RWPE2 (cell line): ENCODE measurements at places on chromosomes 6 and 20.
A peak's percentile ranks its signal among the peaks of the same experiment; 100 is the strongest.

- no peaks in the 10 kb centered on the region for H3K27me3 ChIP-seq
- H3K27ac ChIP-seq, result no peak overlapping the region
- no peaks in the 10 kb centered on the region for H3K4me1 ChIP-seq
- H3K4me3 ChIP-seq, result no peak overlapping the region
- H3K36me3 ChIP-seq, result no peaks in the 10 kb centered on the region
Measured at GRCh38 chr6:16594849-16595248, 166.4 kb downstream of the ATXN1 start.

GRCh38 chr6:165692106-165692653 lies 29.1 kb upstream of the PDE10A start:
- H3K4me1 ChIP-seq, result no peaks in the 10 kb centered on the region
- DNase-seq, result no peak
- no peaks in the 10 kb centered on the region for H3K36me3 ChIP-seq
- H3K27me3 ChIP-seq, result no peaks in the 10 kb centered on the region
- no peak overlapping the region for H3K4me3 ChIP-seq
- H3K27ac ChIP-seq, result no peak overlapping the region

DNA sequence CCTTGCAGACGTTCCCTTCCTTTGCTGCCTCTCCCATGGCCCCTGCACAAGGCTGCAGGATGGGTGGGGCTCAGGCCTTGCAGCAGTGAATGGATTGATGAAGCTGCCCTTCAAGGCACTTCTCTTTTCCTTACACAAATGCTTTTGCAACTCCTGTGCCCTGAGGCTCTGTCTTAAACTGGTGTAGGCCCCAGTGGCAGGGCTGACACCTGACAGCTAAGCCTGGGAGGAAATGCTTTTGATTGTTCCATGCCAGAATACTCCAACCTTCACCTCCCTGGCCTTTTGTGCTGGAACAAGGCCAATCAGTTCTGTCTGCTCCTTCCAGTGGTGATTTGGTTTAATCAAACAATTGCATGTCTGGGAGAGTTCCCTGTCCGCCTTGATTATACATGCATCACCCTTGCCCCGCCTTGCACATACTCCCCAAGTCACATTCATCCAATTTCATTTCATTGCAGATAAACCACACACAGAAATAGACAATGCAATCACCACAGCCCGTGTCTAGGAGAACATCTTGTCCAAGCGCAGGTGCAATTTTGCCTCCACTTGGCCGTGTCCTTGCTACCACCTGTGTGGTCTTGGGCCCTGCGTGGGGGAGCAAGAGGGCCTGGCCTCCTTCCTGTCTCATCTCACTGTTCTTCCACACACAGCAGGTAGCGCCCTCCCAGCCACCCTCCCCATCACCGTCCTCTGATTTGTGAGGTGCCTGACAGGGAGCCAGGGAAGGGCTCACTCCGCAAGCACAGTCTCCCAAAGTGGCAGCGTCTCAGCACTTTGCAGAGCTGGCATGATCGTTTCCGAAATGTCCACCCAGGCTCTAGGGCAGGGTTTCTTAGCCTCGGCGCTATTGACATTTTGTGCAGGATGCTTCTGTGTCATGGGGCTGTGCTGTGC lies 120.4 kb downstream of the CDH26 start:
- no peaks in the 10 kb centered on the region for H3K36me3 ChIP-seq
- peak overlapping the region; percentile 76 for H3K27ac ChIP-seq
- peaks cover 26% of the 10 kb centered on the region for H3K4me1 ChIP-seq

- peaks cover 59% of the 10 kb centered on the region for H3K36me3 ChIP-seq
- H3K4me3 ChIP-seq, result peak overlapping the region; percentile 92
- no peaks in the 10 kb centered on the region for H3K27me3 ChIP-seq
- DNase-seq, result no peak
Measured at GRCh38 chr6:24718449-24719124, 367 bp downstream of the C6orf62 start.

- H3K36me3 ChIP-seq, result no peaks in the 10 kb centered on the region
- DNase-seq, result no peak
- H3K27ac ChIP-seq, result no peak overlapping the region
- H3K27me3 ChIP-seq, result no peaks in the 10 kb centered on the region
Measured at GRCh38 chr6:146472918-146473317, 70.7 kb upstream of the RAB32 start.

GRCh38 chr6:160986851-160987250 lies 4.7 kb upstream of the MAP3K4 start:
- H3K27ac ChIP-seq, result no peak overlapping the region
- H3K36me3 ChIP-seq, result no peaks in the 10 kb centered on the region
- no peak overlapping the region for H3K4me3 ChIP-seq
- H3K27me3 ChIP-seq, result no peaks in the 10 kb centered on the region
- no peak for DNase-seq

DNA sequence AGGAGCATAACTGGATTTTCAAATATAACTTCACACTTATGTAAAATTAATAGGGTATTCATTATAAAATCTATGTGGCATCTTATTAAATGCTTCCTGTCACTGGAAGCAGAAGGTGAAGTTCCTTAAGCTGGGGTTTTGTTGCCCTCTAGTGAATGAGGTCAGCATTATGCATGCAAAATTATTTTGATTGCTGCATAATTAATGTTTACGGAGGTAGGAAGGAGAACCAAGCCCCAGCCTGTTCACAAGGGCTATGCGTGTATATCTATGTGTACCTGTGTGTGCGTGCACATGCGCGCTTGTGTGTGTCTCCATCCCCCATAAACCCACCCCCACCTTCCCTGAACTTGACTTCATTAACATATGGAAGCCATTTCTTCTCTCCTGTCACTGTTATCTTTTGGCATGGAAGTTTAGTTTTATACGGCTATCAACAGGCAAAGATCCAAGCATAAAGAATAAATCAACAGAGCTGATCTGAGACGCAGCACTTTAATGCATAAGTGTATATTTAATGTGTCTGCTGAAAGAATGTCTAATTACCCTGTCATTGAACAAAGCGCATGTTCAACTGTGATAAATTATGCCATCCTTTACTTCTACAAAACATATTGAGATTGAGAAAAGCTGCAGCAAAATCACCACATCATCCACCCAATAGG lies 90.2 kb upstream of the CDH4 start:
- H3K27me3 ChIP-seq, result no peaks in the 10 kb centered on the region
- DNase-seq, result peak; percentile 25

- peaks cover 29% of the 10 kb centered on the region for H3K4me1 ChIP-seq
- H3K4me3 ChIP-seq, result no peak overlapping the region
- no peak for DNase-seq
- peak overlapping the region; percentile 73 for H3K27ac ChIP-seq
Measured at GRCh38 chr6:52389264-52389625, 27.3 kb downstream of the PAQR8 start.

DNA sequence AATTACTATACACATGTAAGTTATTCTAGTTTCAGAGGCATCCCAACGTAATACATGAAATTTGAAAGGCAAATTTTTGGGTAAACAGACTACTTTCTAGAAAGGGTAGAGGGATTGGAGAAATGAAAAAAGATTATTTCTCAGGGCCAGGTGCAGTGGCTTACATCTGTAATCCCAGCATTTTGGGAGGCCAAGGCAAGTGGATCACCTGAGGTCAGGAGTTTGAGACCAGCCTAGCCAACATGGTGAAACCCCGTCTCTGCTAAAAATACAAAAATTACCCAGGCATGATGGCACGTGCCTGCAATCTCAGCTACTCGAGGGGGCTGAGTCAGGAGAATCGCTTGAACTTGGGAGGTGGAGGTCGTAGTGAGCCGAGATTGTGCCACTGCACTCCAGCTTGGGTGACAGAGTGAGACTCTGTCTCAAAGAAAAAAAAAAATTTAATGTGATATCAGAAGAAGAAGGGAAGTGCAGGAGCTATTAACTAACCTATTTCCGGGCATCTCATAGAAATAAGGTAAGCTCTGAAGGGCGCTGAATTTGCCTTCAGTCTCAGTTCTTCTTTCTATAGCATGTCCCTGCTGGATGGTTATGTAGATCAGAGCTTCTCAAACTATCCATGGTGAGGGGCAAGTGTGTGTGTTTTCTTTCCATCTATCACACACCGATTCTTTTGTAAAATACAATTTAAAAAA lies 100.3 kb upstream of the MTHFD1L start:
- H3K4me1 ChIP-seq, result no peaks in the 10 kb centered on the region
- no peaks in the 10 kb centered on the region for H3K27me3 ChIP-seq
- H3K4me3 ChIP-seq, result no peak overlapping the region
- DNase-seq, result no peak
- H3K36me3 ChIP-seq, result no peaks in the 10 kb centered on the region
